HT1080 (cell line): ENCODE measurements at places on chromosomes 1 and 21.

DNA sequence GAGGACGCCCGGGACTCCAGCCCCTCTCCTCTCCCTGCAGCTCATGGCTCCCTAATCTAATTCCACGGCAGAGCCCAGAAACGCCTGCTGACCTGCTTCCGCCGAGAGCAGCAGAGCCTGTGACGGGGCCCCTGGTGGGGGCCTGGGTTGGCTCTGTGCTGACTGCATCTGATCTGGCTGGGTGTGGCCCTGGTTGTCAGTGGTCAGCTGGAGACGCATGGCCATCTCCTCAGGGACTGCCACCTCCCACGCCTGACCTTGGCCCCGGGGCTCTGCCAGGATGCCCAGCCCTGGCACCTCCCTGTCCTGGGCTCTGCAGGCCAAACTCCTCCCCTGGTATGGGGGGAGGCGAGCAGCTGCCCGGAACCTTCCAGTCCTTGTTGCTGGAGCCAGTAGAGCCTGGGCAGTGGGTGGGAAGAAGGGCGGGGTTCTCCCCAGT, 1.1 kb upstream of the PLCH2 start:
- no peak for DNase-seq

DNA sequence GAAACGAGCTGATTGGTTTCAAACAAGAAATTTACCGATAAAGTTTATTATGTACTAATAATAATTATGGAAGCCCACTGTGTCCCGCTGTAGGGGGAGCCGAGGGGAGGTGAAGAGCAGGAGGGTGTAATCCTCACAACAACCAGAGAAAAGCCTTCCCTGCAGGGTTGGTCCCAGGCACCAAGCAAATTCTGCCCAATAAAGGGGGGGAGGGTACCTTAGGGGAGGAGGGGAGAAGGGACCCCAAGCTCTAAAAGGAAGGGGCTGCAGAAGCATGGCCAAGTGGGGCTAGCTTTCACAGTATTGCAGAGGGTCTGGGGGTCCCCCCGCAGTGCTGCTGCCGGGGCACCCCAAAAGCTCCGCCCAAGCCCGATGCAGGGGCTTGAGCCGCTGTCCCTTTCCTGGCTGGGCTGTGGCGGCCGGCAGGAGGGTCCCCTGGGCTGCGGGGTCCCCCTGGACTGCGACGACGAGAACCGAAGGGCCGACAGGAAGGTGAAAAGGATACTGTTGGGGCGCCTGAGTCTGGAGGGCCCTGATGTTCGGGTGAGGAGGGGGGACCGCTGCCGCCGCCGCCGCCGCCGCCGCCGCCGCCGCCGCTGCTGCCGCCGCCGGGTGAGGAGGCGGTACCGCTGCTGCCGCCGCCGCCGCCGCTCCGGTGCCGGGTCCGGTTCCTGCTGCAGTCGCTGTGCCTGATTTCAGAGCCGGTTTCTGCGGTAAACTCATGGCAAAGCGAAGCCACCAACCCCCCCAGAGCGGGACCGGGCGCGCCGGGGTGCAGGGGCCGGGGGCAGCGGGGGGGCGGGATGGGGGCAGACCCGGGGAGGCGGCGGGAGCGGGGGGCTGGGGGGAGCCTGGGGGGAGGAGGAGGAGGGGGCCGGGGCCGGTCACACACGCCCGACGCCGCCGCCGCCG, 771 bp downstream of the EIF4G3 start:
- DNase-seq: no peak

DNA sequence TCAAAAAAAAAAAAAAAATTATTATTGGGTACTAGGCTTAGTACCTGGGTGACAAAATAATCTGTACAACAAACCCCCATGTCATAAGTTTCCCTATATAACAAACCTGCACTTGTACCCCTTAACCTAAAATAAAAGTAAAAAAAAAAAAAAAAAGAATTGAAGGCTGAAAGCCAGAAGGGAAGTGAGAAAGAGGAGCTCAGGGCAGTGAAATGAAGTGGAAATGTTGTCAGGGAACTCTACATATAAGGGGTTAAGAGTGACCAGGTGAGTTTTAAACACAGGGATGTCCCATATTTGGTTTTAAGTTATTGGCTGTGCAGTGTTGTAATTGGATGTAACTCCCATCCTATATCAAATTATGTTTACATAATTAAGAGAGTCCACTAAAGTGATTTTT, 85.7 kb upstream of the ABCD3 start:
- DNase-seq: no peak

- DNase-seq: no peak
These were observed 240.1 kb downstream of the NPHP4 start for GRCh38 chr1:5751833-5752745.

GRCh38 chr21:34561806-34562205, 49.8 kb upstream of the KCNE1 start:
- no peak for DNase-seq

DNA sequence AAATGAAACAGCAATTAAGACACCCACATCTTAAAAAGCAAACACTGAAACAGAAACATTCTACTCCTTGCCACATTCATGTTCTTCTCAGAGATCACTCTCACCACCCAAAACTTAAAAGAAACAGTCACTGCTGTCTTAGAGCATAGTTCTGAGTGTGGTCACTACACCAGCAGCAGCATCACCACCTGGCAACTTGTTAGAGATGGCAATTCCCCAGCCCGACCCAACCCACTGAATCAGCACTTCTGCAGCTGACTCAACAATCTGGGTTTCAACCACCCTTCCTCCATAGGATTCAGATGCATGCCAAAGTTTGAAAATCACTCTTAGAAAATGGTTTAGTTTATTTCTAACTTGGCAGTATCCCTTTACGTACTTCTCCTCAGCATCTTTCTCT, 126.1 kb downstream of the CDC42BPA start:
- peak; percentile 87 for DNase-seq

DNA sequence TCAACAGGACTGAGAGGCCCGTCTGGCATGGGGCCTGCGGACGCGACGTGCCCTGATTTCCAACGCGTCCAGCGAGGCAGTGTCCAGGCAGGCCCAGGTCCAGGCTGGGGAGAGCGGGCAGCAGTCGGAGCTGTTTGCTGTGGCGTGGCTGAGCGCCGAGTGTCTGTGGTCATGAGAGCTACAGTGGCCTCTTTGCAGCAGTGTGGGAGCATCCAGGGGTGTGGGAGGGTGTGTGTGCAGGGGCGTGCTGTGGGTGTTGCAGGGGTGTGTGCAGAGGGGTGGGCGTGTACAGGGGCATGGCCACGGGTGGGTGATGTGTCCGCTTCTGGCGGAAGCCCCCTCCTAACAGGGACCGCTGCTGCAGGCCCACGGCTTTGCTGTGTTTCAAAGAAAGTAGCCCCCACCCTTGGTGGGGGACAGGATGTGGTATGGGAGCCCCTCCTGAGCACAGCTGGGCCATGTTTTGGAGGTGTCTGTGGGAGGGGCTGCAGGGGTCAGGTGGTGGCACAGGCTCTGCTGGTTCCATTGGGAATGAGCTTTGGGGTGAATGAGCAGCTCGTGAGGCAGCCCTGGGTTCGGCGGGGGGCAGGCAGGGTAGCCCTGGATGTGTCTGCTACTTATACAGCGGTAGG, 17.7 kb downstream of the PLCH2 start:
- no peak for DNase-seq

DNA sequence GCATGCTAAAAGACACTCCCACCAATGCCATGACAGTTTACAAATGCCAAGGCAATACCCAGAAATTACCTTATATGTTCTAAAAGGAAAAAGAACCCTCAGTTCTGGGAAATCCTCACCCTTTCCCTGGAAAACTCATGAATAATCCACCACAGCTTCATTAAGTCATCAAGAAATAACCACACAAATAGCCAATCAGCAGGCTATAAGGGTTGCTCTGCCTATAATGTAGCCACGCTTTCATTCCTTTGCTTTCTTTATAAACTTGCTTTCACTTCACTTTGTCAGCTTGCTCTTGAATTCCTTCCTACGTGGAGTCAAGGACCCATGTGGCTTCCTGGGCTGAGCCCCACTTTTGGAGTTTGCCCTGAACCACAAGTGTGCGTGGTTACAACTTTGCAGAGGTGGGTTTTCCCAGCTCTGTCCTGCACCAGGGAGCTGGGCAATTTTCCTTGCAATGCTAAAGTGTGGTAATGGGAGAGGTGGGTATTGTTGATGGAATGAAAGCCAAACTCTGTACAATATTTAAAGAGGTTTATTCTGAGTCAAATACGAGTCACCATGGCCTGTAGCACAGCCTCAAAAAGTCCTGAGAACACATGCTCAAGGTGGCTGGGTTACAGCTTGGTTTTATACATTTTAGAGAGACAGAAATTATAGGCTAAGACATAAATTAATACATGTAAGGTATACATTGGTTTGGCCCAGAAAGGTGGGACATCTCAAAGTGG, 42.2 kb upstream of the COG2 start:
- no peak for DNase-seq

GRCh38 chr1:34926156-34926555, 3.3 kb downstream of the DLGAP3 start:
- DNase-seq: peak; percentile 33

DNA sequence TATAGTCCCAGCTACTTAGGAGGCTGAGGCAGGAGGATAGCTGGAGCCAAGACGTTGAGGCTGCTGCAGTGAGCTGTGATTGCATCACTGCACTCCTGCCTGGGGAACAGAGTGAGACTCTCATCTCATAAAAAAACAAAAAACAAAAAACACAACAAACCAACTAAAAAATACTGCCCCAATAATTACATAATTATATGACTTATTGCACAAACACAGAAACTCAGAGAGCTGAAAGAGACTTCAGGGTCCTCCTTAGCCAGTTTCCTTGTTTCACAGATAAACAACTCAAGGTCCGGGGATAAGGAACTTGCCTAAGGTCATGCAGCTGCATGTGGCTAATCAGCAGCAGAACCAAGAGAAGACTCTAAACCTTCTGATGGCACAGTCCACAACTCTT, 11.9 kb downstream of the EXTL2 start:
- no peak for DNase-seq

- DNase-seq: peak; percentile 62
These were observed 17.3 kb downstream of the ZFYVE9 start for GRCh38 chr1:52159033-52159789.

- peak; percentile 94 for DNase-seq
These were observed 21.1 kb downstream of the ERRFI1 start for GRCh38 chr1:8004803-8005573.

DNA sequence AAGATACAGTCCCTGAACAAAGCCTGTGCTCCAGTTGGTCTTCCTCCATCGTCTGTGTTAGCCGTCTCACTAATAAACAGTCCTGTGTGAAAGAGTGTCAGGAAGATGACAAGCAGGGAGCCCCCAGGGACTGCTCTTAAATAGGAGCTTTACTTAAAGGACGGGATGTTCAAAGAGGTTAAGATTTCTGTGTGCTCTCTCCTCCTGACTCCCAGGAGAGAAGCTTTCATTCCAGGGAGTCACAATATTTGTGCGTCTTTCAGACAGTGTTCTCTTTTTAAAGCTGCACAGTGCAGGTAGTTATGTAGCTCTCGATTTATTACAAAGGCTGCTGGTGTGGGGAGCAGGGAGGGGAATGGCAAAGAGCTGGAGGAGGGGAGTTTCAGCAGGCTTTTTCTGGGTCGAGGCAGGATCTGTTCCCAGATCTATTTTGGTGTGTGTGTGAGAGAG, 43.5 kb downstream of the STYXL2 start:
- DNase-seq: no peak

GRCh38 chr1:212514056-212514614, 81.4 kb downstream of the NENF start:
- peak; percentile 74 for DNase-seq

DNA sequence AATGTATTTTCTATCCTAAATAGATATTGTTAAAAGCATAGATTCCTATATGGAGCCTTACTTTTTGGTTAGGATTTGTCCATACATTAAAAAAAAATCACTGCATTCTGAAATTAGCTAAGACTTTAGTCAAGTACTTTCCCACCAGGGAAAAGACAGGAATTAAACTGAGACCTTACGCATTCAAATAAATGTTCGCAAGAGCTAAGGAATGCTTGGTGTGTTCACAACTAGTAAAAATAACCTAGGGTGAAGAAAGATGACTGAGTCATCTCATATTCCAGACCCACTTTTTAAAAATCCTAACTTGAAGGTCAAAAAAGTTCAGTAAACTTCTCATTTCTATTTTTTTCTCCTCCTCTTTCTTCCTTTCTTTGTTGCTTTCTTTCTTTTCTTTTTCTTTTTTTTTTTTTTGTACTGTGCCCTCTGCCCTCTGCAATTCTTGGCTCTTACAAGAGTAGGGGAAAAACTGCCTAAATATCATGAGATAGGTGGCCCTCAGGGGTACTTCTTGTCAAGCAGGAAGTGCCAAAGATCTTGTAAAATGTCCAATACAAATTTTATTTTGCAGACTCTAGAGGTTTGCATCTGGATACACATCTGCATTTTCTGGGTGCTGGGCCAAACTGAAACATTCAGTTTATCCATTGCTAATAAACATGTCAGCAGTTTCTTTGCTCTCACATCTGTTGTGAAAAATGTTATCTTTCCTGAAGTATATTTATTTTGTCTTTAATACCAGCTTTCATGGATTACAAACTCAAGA, 121.4 kb upstream of the GORAB start:
- DNase-seq: no peak

DNA sequence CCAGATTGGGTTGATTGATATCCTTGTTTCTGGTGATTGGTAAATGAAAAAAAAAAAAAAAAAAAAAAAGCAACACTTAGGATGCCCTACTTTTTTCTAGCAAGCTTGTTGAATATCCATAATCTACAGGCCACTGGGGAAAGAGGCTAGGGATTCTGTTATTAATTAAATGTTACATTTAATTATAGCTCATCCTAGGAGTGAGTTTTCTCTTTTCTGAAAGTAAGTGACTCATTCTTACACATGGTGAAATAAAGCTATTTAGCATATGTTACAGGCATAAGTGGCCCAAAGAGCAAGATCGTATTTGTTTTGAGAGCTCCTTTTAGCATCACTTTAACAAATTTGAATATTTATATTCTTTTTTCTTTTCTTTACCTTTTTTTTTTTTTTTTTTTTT, 94.5 kb downstream of the FNBP1L start:
- no peak for DNase-seq

- DNase-seq: peak; percentile 94
These were observed 20.6 kb upstream of the PGD start for GRCh38 chr1:10378081-10378841.

DNA sequence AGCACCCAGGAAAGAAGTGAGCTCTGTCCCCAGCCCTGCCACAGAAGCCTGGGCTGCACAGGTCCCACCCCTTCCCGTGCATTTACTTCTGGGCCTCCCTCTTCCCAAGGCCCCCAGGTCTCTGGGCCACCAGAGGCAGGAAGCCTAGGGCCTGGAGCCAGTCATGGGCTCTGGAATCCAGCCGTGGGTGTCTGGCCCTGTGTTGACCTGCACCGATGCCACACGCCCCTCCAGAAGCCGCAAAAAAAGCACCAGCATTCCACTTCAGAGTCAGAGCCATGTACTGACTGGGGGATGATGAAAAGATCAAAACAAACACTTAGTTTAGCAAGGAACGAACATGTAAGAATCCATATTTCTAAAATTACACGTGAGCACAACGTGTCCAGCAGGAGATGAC, 141.7 kb downstream of the NPHP4 start:
- no peak for DNase-seq

- DNase-seq: no peak
These were observed 202.0 kb downstream of the FMN2 start for GRCh38 chr1:240293706-240294105.

DNA sequence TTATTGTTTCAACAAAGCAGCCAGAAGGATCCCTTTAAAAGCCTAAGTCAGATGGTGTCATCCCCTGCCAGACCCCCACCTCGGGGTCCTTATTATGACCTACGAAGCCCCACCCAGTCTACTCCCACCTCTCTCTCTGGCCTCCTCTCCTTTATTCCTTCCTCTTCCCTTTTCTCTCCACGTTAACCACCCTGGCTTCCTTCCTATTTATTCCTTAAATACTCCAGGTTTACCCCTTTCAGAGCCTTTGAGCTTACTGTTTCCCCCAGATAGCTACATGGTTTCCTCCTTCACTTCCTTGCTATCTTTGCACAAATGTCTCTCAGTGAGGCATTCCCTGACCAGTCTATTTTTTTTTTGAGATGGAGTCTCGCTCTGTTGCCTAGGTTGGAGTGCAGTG, 12.0 kb upstream of the SLC9A1 start:
- no peak for DNase-seq
